Activated naive CD4-positive, alpha-beta T cell treated with anti-CD3 and anti-CD28 coated beads, Interleukin-2, amount 50 U/mL, for 16 hours (primary cell): ENCODE measurements at places on chromosomes 3 and 15.

DNA sequence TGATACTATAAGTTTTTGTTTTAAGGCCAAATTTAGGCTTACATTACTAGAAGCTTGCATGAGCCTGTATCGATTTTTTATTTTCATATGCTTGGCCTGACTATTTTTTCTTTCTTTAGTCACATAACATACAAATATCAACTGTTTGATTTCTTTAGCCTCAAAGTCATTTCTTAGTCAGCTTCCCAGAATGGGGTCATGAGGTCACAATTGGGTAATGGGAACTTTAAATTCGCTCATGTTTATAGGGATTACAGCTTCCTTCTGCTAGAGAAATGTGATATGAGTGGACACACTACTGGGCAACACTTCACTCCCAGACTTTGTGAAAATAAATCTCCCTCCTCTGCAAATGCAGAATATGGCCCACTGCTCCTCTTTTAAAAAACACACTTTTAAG lies 9.1 kb upstream of the TIPARP start:
- no peak for DNase-seq

- DNase-seq: no peak
Measured at GRCh38 chr3:2908693-2909351, 201.4 kb downstream of the IL5RA start.

GRCh38 chr15:93041159-93041547 lies 47.9 kb downstream of the RGMA start:
- no peak for DNase-seq

DNA sequence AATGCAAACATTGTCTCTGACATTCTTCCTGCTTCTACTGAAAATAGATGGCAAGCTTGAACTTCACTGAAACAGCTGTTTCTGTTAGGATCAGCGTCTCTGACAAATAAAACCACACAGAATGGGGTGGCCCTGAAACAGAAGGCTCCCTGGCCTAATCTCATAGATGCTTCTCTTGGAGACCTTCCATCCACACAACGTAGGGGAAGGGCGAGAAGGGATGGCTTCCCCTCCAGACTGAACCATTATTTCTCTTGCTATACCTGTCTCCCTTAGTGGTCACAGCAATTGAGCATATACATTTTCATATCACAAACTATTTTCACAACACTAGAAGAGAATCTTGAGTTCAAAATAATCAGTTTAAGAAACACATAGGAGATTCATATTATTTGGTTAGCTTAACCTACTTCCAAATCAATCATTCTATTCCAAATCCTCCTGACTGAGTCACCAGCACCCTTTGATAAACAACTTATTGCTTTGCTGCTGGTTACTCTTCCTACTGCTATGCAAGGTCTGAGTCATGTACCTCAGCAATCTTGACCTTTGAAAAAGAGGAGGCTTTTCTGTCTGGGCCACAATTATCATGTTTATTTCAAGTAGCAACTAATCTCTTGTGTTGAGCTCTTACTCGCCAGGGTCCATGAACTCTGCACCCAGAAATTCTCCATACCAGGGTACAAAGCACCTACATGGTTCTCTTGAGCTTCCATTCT lies 45.5 kb downstream of the CBLB start:
- DNase-seq: no peak

DNA sequence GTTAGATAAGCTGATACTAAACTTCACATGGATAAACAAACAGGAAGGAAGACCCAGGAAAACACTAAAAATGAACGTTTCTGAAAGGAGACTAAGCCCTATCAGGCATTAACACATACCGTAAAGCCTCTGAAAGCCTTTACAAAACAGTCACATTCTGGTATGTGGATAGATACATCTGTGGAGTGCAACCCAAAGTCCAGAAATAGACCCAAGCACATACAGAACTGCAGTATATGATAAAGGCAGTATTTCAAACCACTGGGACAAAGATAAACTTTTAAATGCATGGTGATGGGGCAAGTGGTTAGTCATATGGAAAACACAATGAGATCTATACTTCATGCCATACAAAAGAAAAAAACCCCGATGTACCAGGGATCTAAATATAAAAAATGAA lies 26.0 kb downstream of the DCBLD2 start:
- no peak for DNase-seq

- no peak for DNase-seq
Measured at GRCh38 chr15:64903326-64903950, 8.3 kb upstream of the ANKDD1A start.

DNA sequence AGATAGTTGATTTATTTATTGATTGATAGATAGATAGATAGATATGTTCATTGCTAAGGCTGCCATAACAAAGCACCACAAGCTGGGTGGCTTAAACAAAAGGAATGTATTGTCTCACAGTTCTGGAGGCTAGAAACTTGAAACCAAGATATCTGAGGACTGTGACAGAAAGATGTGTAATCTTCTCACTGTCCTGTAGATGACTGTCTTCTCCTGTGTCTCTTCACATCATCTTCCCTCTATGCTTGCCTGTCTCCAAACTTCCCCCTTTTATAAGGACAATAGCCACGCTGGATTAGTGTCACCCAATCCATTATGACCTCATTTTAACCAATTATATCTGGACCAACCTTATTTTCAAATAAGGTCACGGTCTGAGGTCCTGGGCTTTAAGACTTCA lies 40.9 kb downstream of the GNB4 start:
- no peak for DNase-seq

DNA sequence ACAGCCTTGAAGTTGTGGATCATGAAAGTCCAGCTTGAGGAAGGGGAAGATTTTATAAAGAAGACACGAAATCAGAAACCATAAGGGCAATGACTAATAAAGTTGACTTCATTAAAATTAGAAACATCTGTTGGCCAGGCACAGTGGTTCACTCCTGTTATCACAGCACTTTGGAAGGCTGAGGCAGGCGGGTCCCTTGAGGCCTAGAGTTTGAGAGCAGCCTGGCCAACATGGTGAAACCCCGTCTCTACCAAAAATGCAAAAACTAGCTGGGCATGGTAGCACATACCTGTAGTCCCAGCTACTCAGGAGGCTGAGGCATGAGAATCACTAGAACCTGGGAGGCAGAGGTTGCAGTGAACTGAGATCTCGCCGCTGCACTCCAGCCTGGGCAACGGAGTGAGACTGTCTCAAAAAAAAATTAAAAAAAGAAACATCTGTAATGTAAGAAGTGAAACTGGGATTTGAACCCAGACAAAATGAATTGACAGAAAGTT lies 7.9 kb upstream of the UBXN7 start:
- no peak for DNase-seq

- DNase-seq: no peak
Measured at GRCh38 chr3:40464339-40465110, 7.4 kb downstream of the RPL14 start.
